CD4-positive, CD25-positive, alpha-beta regulatory T cell (primary cell): ENCODE measurements at places on chromosomes 1 and 21. TPM values are rescaled to one million over a fixed set of nuclear protein-coding genes. Genes with fewer than 3 reads are reported as not detected.

The HSD3B2 gene
- polyA plus RNA-seq = not detected

The TMPRSS3 gene
- polyA plus RNA-seq = 2.1 TPM

The ZYG11A gene
- not detected for polyA plus RNA-seq

The ZNF436 gene
- 5.2 TPM for polyA plus RNA-seq

The FASLG gene
- not detected for polyA plus RNA-seq

The OXCT2 gene
- not detected for polyA plus RNA-seq

The DNASE2B gene
- polyA plus RNA-seq = not detected
